ENCODE measurements at places on chromosomes 7 and 10.

DNA sequence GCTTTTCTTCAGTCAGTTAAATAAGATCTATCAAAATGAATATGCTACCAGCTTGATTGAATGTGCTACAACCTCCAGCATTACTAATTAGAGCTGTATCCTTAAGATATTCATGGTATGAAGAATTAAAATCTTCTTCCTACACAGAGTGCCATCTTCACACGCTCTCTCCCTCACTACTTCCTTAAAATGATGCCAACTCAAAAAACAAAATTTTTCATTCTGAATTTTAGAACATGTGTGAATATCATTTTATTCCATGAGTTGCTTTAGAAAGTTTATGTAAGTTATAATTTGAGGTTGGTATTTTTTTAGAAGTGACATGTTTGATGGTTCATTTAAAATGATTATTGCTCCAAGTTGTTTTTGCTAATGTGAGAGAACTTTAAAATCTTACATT is 407.5 kb upstream of the CELF2 start:
- DNase-seq, result no peak

DNA sequence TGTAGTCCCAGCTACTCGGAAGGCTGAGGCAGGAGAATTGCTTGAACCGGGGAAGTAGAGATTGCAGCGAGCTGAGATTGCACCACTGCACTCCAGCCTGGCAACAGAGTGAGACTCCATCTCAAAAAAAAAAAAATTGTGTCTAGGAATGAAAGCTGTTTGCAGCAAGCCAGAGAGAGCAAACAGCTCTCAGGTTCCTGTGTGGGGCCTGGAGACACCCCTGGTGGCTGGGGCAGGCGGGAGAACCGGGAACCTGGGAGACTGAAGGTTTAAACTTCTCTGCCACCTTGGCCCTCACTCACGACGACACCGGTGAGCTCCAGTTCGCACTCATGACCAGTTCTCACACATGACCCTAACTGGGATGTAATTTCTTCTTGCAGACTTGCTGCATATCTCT is 13.2 kb upstream of the UNCX start:
- DNase-seq, result no peak

DNA sequence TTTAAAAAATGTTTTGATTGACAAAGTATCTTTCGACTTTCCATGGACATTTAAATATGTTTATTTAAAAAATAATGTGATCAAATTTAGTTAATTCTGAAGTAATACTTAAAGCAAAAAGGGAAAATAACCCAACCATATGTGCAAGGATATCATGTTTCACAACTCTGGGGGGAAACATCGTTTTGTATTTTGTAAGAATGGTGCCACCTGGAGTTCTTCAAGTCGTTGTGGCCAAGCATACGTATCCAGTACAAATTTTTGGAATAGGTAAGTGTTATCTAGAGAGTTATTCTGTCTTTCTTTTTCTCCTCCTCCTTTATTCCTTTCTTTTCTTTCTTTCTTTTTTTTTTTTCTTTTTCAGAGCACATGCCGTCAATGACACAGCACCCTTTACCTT is 176.2 kb upstream of the CSTF2T start:
- no peak for DNase-seq

GRCh38 chr10:26464632-26465280 is 26.6 kb downstream of the APBB1IP start:
- no peak for DNase-seq

DNA sequence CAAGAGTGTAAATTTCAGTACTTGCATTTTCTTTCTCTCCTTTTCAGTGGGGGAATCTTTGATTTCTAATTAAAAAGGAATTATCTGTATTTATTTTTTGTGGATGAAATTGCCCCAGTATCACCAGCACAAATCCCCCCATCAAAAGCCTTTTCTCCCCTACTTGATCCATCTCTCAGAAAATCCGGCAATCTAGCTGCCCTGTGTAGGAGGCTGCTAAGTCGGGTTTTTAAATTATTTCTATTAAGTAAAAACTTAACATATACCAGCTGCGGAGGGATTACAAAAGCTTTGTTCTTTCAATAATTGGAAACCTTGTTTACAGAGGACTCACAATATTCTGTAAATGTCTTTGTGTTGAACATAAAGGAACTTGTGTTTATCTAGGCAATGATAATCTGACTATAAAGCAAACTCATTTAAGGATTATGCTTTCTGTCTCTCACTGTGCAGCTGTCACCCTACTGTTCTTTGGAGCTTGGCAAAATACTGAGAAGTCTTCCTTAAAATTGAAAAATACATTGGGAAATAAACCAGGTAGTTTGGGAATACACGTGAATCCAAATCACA is 177.4 kb upstream of the PRR15 start:
- no peak for DNase-seq

- no peak for DNase-seq
Observed at GRCh38 chr7:87206361-87206760, 13.2 kb downstream of the TMEM243 start.

DNA sequence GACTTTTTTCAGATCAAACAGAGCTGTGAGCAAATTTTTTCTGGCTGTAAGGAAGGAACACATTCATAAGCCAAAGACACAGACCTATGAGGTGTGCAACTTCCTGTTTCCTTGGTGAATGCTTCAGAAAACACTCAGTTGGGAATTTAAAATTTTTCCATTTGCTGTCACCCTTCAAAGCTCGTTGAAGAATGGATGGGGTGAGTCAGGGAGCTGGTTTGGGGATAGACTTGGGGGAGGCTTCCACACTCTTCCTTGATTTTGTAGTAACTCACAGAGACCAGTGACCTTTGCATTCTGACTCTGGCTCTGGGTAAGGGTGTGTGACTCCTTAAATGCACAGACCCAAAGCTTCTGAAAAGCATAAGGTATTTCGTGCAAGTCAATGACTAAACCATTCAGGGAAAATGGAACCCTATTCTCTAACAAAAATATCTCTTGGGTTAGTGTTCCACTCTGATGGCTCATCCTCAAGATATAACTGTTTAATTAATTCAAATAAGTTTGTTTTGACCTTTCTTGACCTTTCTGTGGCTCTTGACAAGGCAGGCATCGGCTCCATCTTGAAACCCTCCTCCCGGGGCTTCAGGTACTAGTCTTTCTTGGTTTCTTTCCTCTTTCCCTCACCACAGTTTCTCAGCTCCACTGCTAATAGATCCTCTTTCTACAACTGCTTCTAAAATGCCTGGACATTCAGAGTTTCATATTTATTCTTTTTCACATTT is 227.8 kb upstream of the INHBA start:
- no peak for DNase-seq

Data from stimulated activated CD4-positive, alpha-beta T cell treated with anti-CD3 and anti-CD28 coated beads, Interleukin-4, amount 100 ng/mL, for 4 hours (primary cell).